NCI-H2081 treated with DMSO at 0.1 percent for 48 hours (cell line): ENCODE measurements at places on chromosomes 4 and X.

GRCh38 chr4:139295942-139296299 is 5.4 kb upstream of the NAA15 start:
- no peak for DNase-seq

DNA sequence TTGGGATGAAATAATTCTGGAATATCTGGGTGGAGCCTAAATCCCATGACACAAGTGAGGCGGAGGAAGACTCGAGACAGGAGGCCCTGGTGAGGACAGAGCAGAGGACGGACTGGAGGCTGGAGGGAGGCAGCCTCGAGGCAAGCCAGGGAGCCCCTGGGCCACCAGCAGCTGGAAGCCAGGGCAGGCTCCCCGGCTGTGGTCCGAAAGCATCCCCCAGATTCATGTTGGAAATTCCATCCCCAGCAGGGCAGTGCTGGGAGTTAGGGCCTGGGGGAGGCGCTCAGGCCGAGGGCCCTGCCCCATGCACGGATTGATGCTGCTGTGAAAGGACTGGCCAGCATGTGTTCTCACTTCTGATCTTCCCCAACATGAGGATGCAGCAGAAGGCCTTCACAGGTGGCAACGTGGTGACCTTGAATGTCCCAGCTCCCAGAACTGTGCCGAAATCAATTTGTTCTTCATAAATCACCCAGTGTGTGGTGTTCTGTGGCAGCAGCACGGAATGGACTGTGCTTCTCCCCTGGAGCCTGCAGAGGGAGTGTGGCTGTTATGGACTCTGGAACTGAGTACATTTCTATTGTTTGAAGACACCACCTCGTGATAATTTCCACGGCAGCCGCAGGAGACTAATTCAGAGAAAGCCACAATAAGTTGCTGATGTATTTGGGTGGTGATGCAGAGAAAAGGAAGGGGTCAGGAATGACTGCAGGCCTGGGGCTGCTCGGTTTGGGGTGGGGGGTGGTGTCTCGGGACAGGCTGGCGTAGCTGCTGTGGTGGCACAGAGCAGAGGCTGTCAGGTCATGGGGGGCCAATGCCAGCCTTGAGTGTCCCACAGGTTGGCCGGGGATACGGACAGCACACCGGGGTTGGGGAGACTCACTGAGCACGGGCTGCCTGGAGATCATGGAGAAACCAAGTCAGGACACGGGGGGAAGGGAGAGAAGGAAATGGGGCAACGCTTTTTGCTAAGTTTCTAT is 56.9 kb downstream of the PCGF3 start:
- no peak for DNase-seq

DNA sequence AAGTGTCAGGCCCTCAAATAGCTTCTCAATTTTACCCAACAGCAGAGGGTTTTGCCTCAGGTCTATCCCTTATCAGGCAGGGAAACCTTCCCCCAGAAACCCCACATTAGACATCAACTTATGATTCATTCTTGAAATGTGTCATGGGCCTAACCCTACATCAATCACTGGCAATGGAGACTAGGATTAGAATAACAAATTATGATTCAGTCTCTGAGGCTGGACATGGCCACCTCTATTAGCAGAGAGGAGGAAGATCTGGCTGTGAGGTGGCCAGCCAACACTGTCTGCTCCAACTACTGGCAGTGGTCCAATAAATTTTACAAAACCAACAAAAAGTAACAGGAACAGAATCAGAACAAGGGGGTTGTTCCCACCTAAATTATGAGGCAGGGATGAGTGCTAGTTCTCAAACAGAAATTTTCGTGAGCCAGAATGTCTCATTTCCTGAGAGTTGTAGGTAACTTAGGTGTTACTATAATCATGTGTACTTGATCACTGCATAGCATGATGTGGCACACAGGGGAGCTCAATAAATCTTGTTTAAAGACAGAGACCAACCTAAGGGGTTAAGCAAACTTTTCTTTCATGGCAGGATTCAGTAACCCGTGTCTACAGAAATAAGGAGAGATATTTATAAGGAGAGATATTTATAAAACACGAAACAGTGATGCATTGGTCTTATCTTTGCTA is 126.8 kb downstream of the NFKB1 start:
- no peak for DNase-seq

DNA sequence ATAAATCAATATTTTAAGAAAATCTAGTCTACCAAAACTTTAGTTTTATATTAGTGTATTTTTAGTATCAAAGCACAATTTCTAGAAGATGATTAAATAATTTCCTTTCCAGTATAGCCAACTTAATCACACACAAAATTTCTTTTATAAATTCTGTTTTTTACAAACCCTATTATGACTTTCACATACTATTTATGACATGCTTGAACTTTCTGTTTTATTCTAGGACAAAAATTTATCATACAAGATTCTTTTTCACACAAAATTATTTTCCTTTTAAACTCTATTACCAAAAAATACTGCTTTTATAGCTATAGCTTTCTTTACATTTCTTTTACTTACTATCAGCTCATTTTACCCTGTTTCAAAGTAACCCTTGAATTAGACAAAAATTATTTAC is 149.5 kb downstream of the OR13H1 start:
- no peak for DNase-seq

DNA sequence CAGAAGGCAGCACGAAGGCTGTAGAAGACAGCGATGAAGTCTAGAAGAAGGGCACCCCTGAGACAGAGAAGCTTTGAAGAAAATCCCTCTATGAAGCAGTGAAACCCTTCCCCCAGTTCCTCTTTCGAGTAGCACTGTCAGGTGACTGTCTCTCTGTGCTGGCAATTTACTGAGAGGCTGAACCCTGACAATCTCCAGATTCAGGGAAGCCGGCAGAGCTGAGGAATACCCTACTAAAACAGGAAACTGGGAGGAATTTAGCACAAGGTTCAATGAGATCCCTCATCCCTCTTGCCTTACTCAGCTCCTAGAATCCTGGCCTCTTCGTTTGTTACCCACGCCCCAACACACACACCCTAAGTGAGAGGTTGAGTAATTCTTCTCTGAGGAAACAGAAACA is 239.7 kb upstream of the NOCT start:
- no peak for DNase-seq
